NCI-H1436 (cell line): ENCODE measurements at places on chromosomes 16 and 17.

DNA sequence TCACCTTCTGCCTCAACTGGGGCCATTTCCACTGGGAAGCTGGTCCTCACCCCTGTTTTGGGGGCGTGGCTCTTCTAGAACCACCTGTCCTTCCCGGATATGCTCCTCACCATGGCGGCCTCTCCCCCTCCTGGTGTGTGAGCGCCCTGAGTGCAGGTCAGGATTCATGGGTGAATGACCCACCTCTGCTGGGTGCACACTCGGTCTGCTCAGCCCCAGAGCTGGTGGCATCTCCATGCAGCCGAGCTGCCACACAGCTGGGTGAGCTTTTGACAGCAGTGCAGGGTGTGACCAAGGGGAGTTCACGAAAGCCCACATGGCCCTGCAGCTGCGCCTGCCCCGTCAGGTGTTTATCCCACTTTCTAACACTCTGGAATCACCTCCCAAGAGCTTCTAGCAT, 27.3 kb downstream of the GRIN2C start:
- DNase-seq = no peak

DNA sequence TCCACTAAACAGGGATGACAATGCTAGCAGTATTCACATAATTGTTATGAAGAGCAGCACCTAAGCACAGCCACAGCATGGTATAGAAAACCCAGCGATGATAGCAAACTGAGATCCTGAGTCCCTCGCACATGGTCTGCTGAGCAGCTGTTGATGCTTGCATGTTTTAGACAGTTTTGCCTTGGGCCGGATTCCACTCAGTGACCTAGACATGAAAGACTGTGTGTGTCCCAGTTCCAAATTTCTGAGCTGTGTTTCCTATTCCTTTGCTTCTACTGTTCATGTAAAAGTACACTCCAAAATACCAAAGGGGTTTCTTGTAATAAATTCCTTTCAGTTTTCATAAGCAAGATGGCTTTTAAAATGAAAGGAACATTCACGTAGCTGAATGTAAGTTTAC, 30.8 kb upstream of the CMTR2 start:
- no peak for DNase-seq

- no peak for DNase-seq
Observed at GRCh38 chr17:17044846-17045561, 2.7 kb downstream of the MPRIP start.

- no peak for DNase-seq
Observed at GRCh38 chr17:55279788-55280187, 15.0 kb downstream of the HLF start.

GRCh38 chr17:31073411-31073810, 21.4 kb upstream of the NF1 start:
- no peak for DNase-seq

DNA sequence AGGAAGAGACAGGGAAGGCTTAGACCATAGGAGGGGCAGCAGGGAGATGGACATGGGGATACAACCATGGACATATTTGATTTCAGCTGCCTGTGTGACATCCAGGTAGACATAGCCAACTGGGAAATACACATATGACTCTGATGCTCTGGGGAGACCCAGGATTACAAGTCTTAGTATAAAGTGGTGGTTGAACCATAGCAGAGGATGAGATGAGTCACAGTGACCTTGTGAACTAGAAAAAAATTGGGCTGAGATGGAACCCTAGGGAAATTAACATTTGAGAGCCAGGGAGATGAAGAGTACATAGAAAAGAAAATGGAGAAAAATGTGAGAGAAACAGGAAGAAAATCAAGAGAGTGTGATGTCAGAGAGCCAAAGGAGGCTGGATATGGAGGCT, 10.2 kb downstream of the MARCHF10 start:
- DNase-seq = no peak

- DNase-seq = no peak
Observed at GRCh38 chr17:18119938-18120337, 11.4 kb downstream of the MYO15A start.
